ENCODE measurements at places on chromosomes 16 and 17. TPM values are rescaled to one million over a fixed set of nuclear protein-coding genes. Genes with fewer than 3 reads are reported as not detected.

Gene KDM6B
- total RNA-seq, result 33.5 TPM

Gene KRT33A
- total RNA-seq, result not detected

Gene SOST
- not detected for total RNA-seq

Gene BTBD17
- 4.7 TPM for total RNA-seq

Gene GDPD3
- total RNA-seq, result 1.9 TPM

Measured in parietal lobe (tissue), 2 donors.